ENCODE measurements at places on chromosomes 11 and 22.

DNA sequence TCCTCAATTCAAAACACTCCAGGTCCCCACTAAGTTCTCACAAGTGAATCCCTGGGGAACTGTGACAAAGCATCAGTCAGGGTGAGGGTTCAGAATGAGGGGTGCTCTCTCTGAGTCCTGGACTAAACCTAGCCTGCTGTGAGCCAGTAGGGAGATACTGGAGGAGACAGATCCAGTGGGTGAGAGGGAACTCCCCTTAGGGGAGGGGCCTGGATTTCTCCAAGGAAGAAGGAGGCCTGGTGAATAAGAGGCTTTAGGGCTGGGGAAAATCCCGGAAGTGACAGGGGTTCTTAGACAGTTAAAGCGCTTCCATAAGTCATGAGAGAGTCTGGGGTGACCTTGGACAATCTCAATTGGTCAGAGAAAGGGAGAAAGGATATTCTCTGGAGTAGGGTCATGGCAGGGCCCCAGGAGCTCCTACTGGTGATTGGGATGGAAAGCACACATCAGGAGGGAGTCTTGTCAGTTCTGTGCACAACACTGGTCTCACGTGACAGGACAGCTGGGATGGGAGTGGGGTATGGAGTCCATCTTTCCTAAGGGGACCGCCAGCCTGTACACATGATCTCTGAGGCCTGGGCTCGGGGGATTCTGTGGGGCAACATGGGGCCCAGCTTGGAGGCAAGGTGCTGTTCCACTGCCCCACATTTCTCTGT lies 1.5 kb downstream of the TBC1D10A start:
- no peak for DNase-seq

DNA sequence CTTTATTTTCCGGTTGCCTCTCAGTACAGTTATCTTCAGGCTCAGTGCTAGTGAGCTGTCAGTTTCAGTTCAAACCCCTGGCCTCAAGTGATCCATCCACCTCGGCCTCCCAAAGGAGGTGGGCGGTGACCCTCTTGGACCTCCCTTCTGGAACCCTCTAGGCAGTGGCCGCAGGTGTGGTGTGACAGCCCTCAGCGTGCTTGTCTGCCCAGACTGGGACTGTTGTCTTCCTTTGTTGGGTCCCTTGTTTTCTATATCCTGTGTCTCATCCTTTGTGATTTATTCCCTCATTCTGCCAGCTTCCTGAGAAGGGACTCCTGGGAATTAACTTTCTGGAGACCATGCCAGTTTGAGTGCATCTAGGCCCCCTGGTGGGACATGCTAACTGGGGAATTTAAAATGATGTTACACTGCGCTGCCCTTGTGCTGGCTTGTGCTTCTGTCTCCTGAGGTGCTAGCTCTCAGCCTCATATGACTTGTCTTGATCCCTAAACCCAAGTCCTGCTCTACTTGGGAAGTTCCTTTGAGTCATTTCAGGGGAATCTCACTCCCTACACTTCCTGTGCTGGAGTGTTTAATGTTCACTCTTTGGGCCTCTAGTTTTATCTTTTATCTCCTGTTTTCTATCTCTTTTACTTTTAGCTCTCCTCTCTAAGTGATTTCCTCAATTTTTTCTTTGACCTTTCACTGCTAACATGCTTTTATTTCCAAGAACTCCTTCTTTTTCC lies 19.4 kb downstream of the MED15 start:
- no peak for DNase-seq

DNA sequence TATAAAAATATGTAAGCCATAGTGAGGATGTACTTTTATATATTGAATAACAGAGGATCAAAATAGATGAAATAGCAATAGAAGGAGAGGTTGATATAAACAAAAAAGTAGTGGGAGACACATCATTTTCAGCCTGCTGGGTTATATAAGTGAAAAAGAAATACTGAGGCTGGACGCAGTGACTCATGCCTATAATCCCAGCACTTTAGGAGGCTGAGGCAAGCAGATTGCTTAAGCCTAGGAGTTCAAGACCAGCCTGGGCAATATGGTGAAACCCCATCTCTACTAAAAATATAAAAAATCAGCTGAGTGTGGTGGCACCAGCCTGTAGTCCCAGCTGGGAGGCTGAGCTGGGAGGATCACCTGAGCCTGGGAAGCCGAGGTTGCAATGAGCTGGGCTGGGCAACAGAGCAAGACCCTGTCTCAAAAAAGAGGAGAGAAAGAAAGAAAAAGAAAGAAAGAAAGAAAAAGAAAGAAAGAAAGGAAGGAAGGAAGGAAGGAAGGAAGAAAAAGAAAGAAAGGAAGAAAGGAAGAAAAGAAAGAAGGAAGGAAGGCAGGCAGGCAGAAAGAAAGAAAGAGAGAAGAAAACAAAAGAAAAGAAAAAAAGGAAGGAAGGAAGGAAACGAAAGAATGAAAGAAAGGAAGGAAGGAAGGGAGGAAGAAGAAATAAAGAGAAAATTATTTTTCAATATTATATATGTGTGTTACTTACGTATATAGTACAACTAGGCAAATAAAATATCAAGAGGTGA lies 7.0 kb upstream of the P2RY2 start:
- no peak for DNase-seq

DNA sequence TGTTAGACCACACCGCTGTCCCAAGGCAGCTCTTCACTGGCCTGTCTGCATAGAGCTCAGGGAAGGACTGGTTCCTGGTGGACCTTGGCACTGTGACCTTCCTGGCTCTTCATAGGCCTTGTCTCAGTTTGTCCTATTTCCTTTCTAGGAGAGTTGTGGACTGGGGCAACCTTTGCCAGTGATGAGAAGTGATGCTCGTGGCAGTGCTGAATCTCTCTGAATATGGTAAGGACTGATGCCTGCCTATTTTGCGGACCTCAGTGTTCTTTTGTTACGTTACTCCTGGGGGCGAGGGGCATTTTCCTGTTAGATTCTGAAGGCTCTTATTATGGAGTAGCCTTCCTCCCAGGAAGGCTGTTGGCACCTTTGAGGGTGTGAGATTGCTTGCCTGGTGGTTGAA lies 24.2 kb downstream of the CABIN1 start:
- DNase-seq = no peak

DNA sequence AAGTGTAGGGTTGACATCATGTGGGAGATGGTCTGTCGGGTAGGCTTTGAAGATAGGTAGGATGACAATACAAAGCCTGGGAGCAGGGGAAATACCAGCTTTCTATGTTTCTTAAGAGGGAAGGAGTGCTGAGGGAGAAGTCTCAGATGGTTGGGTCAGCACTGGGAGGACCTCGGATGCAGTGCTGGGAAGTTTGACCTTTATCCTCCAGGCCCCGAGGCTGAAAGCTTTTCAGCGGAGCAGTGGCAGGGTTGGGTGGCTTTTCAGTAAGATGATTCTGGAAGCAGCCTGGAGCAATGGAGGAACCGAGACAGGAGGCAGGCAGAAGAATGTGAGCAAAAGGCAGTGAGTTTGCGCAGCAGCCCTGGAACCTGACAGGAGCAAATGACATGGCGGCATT lies 43.5 kb upstream of the MYO18B start:
- no peak for DNase-seq

DNA sequence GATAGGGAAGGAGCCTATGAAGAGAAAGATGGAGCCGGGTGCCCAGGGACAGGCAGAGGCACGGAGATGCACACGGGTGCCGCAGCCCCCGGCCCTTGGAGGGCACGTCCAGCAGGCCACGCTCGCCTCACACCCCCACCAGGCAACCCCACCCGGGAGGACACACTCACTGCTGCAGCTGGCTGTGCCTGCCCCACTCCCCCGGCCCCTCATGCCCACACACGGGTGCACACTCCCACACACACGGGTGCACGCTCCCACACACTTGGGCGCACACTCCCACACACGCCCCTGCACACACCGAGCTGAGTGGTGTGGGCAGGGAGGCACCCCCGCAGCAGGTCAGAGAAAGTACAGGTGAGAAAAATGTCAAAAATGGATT lies 1.1 kb downstream of the MOB2 start:
- DNase-seq = no peak

DNA sequence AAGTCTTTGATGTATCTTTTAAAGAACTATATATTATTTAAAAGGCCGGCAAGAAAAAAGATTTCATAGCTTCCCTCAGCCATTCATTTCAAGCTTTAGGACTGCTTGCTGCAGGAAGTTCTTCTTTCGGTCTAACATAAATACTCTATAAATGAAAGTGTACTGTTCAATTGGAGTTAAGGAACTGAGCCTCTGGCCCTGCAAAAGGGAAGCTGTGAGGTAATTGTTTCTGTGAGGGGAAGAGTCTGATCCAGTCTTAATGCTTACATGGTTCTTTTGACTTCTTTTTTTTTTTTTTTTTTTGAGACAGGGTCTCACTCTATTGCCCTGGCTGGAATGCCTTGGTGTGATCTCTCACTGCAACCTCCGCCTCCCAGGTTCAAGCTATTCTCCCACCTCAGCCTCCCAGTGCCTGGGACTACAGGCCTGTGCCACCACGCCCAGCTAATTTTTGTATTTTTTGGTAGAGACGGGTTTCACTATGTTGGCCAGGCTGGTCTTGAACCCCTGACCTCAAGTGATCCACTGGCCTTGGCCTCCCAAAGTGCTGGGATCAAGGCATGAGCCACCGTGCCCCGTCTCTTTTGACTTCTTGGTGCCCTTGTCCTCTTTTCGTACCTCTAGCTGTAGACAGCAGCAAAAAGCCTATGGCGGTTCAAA lies 4.7 kb upstream of the TRIM29 start:
- DNase-seq = no peak

- DNase-seq = no peak
Measured at GRCh38 chr22:38082986-38083710, 836 bp downstream of the SLC16A8 start.

DNA sequence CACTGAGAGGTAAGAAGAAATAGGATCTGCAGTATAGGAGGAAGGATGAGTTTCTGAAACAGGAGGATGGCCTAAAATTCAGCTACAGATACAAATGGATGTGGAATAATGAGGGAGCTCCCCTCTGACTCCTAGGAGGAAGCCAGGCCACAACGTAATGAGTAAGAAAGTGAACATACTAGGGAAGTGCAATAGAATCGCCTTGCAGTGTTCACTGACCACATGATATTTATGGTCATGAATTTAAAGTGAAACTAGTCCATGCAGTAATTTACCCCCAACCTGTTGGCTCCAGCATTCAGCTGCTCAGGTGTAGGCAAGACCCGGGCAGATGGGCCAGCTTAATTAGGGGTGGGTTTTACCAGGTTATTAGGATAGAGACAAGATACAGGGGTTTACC lies 101.7 kb downstream of the DEUP1 start:
- no peak for DNase-seq

DNA sequence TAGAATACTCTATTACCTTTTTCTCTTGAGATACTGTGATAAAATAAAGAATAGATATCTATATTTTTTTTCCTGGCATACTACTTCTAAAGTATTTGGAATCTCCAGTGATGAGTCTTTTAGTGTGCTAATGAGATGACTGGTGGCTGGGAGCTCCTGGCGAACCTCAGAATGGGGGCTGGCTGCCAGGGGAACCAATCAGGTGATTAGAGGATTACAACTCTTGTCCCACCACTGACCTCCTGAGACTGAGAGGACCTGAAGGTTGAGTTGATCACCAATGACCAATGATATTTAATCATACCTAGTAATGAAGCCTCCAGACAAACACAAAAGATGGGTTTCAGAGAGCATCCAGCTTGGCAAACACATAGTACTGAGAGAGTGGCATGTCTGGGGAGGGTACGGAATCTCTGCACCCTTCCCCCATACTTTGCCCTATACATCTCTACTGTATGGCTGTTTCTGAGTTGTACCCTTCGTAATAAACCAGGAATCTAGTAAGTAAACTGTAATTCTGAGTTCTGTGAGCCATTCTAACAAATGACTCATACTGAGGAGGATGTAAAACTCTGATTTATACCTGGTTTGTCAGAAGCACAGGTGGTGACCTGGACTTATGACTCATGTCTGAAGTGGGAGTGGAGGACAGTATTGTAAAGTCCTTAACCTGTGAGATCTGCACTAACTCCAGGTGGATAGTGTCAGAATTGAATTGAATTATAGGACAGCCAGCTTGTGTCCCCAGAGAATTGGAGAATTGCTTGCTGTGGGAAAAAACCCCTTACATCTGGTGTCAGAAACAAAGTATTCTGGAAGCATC lies 325.3 kb upstream of the LRRC4C start:
- no peak for DNase-seq

- no peak for DNase-seq
Measured at GRCh38 chr11:65159012-65159411, 11.0 kb upstream of the SPDYC start.

DNA sequence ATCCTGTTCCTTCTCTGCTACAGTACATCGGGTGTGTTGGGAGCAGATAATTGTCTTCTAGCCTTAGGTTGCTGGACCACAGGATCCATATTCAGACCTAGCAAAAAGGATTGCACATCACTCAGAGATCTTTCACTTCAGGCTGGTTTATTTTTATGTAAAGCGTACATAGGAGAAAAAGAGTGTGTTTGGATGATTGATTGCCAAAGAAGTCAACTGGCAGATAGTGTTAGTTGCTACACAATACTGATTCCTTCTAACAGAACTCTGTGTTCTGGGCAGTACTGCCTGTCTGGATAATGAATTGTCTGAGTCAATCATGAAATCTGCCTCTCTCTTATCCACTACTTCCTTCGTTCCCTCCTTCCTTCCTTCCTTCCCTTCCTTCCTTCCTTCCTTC lies 31.0 kb upstream of the PGM2L1 start:
- DNase-seq = no peak

- no peak for DNase-seq
Measured at GRCh38 chr11:119486016-119486415, 63.0 kb upstream of the THY1 start.

- no peak for DNase-seq
Measured at GRCh38 chr11:18429332-18429731, 17.2 kb downstream of the LDHC start.

DNA sequence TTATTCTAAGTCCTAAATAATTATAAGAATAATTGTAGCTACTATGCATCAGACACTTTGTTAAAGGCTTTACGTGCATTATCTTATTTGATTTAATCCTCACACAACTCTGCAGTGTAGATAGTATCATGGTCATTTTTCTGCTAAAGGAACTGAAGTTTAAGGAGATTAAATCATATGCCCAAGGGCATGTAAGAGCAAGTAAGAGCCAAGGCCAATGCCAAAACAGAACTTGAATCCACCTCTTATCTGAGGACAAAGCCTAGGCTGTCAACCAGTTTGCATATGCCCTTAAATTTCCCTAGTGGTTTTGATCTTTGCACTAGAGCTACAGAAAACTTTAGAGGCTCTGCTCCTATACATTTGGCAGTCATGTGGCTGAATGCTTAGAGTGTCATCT lies 65.6 kb upstream of the OR5AK2 start:
- no peak for DNase-seq

Measured in stimulated activated naive CD4-positive, alpha-beta T cell (primary cell).